ENCODE measurements at places on chromosomes 2 and 18.
A peak's percentile ranks its signal among the peaks of the same experiment; 100 is the strongest.

DNA sequence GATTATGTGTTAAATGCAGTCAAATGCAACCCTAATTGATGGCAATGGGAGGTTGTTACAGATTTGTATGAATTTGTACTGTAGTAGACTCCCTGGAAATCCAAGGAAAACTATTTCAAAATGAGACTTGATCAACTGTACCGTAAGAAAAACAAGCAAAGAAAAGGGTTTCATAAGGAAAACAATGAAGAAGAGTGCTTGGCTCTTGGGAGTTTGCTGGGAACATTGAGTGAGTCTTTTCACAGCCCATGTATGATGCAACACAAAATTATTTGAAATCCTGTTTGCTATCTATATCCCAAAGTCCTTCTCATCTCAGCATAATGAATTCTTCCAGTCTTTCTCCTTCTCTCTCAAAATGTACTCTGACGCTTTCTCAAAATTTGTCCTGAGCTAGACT is 67.0 kb upstream of the OSR1 start:
- DNase-seq, result no peak

GRCh38 chr2:19883971-19884720 is 17.6 kb downstream of the TTC32 start:
- no peak for DNase-seq

GRCh38 chr2:231050018-231050901 is 6.4 kb upstream of the PSMD1 start:
- DNase-seq, result no peak

- no peak for DNase-seq
These were observed 25.0 kb upstream of the RNF152 start for GRCh38 chr18:61917818-61918217.

DNA sequence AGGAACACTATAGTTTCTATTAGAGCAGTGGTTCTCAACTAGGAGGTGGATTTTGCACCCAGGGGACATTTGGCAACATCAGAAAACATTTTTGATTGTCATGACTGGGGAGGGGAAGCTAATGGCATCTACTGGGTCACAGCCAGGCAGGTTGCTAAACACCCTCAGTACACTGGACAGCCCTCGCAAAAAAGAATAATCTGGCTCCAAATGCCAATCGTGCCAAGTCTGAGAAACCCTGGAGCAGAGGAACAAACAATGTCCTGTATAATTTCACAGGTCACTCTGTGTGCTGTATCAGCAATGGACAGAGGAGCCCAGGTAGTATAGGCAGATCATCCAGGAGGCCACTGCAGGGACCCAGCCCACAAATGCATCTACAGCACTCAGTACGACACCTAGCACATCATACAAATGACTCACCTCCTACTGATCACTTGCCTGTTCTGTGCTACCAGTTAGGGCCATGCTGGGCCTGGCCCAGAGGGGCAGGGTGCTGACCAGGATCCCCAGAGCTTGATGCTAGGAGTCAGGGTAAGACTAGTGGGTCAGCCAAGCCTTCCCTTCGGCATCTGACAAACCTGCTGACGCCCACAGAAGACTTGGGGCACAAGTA is 37.6 kb downstream of the SFXN5 start:
- DNase-seq, result no peak

DNA sequence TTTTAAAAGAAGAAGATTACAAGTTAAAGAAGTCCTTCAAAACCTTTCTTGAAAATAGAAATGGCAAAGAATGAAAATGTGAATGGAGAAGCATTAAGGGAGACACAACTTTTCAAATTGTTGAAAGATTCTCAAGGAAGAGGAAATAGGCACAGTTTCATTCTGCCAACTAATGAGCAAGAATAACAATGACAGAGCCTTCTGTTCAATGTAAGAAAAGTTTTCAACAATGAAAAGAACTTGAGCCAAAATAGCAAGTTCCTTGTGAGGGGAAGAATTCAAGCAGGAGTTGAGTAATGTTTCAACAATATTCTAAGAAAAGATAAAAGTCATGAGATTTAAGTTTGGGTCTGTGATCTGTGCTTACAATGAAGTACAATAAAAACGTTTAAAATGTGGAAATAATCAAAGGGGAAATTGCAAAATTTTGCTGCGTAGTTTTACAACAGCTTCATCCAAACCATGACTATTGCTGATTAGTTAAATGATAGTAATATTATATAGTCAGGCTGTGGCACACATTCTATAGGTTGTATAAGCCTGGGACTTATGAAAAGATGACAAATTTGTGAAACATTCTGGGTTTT is 122.6 kb downstream of the METTL4 start:
- DNase-seq, result no peak

GRCh38 chr2:58974881-58975280 is 733.8 kb upstream of the FANCL start:
- no peak for DNase-seq

DNA sequence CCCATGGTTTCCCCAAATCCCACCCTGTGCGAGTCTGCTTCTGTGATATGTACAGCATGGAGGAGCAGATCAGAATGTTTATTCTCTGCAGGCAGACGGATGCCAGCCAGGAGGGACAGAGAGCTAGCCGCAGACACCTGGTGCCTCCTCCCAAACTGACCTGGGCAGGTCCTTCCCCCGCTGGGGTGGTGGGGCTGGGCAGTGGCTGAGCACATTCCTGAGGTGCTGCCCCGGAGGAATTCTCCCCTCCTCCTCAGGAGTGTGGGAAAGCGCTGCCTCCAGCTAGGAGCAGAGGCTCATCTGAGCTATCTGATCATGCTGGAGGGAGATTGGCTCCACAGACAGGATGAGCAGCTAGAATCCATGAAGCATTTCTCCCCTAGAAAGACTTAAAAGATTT is 21.7 kb downstream of the C2orf92 start:
- no peak for DNase-seq

GRCh38 chr18:27921392-27921791 is 255.5 kb downstream of the CDH2 start:
- DNase-seq, result no peak

DNA sequence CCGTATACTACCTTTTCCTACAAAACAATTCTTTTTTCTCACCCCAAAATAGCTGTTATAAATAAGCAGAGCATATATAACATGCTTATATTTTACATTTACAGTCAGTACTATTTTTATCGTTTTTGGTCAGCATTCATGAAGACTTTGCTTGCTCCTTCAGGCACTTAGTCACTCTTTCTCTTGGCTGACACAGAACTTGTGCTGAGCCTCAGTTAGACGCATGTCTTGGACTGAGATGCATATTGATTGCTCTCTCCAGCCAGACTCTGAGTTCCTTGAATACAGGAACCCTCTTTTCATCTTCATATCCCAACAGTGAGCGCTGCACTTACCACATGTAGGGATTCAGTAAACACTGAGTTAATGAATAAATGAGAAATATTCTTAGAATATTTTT is 158.3 kb downstream of the RTN4 start:
- DNase-seq, result no peak

GRCh38 chr2:145339646-145340045 is 819.7 kb upstream of the ZEB2 start:
- DNase-seq, result no peak

- no peak for DNase-seq
These were observed 19.5 kb downstream of the RBM44 start for GRCh38 chr2:237818066-237818473.

DNA sequence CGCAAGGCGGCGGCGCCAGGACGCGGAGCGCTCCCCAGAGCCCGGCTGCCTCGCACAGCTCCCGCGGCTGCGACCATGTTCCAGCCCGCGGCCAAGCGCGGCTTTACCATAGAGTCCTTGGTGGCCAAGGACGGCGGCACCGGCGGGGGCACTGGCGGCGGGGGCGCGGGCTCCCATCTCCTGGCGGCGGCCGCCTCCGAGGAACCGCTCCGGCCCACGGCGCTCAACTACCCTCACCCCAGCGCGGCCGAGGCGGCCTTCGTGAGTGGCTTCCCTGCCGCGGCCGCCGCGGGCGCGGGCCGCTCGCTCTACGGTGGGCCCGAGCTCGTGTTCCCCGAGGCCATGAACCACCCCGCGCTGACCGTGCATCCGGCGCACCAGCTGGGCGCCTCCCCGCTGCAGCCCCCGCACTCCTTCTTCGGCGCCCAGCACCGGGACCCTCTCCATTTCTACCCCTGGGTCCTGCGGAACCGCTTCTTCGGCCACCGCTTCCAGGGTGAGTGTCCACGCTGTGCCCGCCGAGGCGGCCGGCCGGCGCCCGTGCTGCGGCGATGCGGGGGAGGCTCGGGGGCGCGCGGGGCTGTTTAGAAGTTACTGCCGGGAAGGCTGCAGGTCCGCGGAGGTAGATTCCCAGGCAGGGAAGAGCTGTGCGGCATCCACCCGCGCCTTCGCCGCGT is 696 bp downstream of the EMX1 start:
- no peak for DNase-seq

- no peak for DNase-seq
These were observed 677.7 kb upstream of the CELF4 start for GRCh38 chr18:38243291-38243690.

GRCh38 chr2:48574353-48575287 is 43.0 kb upstream of the GTF2A1L start:
- DNase-seq, result no peak

DNA sequence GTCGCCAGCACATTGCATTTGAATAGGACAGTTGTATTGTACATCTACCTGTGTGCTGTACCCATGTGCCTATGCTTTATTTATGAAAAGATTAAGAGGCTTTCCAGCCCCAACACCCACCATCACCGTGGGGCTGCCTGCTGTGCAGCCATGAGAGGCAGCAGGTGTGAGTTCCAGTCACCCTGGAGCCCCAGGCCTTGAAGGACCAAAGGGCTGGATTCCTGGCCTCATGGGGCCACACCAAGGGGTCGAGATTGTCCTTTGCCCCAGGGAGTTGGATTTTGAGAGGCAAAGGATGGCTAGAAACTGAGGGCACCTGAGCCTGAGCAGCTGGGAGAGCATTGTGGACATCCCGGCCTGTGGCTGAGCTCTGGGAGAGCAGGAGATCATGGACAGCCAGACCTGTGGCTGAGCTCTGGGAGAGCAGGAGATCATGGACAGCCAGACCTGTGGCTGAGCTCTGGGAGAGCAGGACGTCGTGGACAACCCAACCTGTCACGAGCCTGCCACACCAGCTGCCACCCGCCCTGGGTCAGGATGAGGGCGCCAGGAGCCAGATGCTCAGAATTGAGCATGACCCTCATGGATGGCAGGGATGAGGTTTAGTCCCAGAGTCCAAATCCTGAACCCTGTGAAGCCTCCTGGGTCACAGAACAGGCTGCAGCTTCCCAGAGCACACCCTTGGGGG is 182.5 kb upstream of the RAB6C start:
- DNase-seq, result no peak

GRCh38 chr2:182616471-182617393 is 99.3 kb upstream of the DNAJC10 start:
- no peak for DNase-seq

DNA sequence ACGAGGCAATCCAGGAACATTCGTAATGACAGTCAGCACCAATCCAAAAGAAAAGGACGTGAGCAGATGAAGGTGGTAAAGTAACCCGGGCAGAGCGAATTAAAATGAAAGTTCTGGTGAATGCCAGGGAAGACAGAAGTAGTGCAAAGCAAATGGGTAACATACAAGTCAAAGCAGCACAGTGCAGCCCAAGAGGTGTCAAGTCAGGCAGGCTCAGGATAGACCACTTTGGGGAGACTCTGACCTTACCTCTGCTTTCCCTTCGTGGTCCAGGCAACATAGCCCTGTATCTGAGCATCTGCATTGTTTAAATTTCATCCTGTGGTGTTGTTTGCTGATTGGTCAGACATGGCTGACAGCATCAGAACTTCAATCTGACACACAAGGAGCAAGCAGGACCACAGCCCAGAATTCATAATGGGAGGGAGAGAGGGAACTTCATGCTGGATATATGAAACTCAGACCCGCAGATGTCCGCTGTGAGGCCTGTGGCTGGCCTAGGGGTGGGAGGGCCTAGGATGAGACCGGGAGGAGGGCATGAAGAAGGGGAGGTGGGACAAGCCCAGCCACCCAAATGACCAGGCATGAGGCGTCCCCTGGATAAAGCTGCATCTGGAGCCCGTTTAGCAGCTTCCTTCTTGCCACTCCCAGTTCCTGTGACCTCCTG is 285.7 kb downstream of the TCF4 start:
- DNase-seq, result no peak

- no peak for DNase-seq
These were observed 64.7 kb upstream of the ST3GAL5 start for GRCh38 chr2:85953476-85953875.

DNA sequence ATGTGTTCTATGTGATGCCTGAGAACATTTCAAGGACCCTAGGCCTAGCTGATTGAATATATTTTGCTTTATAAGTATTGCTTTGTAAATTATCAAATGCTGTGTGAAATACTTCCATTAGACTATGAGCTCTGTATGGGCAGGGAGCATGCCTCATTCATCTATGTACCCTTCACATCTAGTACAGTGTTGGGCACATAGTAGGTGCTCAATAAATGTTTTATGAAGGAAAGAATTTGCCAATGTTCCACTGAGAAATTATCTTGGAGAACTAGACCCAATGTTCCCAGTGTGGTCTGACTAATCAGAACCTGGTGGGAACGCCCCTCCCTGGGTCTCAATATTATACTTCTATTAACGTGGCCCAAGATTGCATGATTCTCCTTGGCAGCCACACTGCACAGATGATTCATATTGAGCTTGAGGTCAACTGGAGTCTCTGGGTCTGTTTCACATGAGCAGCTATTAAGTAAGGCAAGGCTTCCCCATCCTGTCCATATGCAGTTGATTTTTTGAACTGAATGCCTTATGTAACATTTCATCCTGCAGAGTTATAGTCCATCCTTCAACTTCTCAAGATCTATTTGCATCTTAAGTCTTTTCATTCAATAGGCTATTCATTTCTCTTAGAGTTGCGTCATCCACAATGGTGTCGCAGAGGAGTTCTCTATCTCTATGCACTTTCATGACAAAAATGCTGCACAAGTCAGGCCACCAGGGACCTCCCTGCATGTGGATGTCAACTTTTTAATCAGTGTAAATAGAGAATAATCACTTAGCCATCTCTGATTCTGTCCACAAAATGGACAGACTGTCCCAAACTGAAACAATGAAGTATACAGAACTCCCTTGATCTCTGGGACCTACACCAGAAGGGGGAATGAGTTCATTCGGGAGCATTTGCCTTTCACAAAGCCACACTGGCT is 257.6 kb downstream of the CYP26B1 start:
- no peak for DNase-seq

- peak; percentile 72 for DNase-seq
These were observed 4.5 kb downstream of the B4GALT6 start for GRCh38 chr18:31679791-31680432.

GRCh38 chr2:231427116-231427515 is 31.6 kb downstream of the B3GNT7 start:
- DNase-seq, result no peak

DNA sequence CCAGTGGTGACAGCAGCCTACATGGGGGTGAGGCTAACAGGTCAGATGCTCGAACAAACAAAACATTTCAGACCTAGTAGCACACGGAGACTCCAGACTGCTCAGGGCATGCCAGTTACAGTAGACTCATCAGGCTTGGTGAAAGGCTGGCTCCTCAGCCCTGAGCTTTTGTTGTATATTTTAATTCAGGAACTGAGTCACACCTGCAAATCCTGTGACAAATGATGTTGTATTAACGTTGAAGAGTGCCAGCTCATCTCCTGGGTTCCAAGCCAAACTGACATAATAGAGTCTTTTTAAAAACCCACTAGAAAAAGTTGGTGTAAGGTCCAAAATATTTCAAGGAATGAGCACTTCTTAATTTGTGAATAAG is 65.3 kb downstream of the C1D start:
- DNase-seq, result peak; percentile 98

GRCh38 chr2:113818382-113818951 is 62.0 kb upstream of the SLC35F5 start:
- DNase-seq, result peak; percentile 87

Measured in kidney capillary endothelial cell (primary cell).